ENCODE measurements at places on chromosomes 4 and X. TPM values are rescaled to one million over a fixed set of nuclear protein-coding genes. Genes with fewer than 3 reads are reported as not detected.

GRCh38 chr4:139523076-139523475 is 32.9 kb downstream of the SETD7 start:
- no peak for DNase-seq

DNA sequence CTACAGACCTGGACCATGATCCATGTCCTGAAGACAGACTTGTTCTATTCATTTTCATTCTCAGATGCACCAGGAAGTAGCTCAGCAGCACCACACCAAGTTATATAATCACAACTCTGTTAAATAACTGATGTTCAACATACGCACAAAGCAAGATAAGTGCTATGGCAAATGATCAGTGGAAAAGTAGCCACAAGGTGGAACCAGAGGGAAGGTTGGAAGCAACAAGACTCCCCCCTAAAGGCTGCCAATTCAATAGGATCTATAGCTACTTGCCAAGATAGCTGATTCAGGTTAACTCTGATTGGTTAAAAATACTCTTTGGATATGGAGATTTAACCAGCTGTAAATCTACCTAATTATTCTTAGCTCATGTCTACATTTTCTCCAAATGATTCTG is 23.7 kb upstream of the FAM47B start:
- DNase-seq, result peak; percentile 57

DNA sequence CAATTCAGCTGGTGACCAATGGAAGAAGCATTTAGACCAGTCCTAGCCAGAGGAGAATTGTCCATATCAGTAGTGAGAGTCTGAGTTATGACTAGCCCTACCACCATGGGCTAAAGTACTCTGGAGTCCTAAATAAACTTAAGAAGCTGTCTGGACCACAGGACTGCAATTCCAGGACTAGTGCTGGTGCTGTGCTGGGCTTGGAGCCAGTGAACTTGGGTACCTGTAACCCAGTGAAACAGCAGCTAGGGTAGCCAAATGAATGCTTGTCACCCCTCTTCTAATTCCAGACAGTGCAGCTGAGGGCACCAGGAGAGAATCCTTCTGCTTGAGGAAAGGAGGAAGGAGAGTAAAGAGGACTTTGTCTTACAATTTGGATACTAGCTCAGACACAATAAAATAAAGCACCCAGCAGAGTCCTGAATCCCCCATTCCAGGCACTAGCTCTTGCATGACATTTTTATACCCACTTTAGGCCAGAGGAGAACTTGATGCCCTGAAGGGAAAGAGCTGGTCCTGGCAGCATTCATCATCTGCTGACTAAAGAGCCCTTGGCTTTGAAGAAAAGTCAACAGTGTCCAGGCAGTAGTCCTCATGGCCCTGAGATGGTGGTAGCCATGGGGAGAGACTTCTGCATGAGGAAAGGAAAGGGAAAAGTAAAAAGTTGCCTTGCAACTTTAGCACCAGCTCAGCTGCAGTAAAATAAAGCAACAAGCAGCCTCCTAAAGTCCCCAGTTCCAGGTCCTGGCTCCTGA is 2675.7 kb downstream of the PCDH7 start:
- no peak for DNase-seq

ASMT gene
- total RNA-seq, result not detected

DNA sequence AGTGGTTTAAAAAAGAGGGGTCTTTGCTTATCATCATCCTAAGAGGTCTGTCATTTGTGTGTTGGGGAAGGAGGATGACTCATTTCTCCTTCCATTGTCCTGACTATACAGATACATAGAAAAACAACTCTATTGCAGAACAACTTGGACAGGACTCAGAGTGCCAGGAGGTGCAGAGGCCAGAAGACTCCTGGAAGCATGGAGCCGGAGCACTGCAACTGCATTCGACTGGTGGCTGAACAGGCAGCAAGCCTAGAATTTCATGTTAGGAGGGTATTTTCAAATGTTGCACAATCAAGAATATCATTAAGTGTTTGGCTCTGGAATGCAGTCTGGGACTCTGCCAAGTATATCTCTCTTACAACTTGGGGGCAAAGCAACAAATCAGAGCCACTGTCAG is 35.0 kb upstream of the MAML3 start:
- peak; percentile 10 for DNase-seq

DNA sequence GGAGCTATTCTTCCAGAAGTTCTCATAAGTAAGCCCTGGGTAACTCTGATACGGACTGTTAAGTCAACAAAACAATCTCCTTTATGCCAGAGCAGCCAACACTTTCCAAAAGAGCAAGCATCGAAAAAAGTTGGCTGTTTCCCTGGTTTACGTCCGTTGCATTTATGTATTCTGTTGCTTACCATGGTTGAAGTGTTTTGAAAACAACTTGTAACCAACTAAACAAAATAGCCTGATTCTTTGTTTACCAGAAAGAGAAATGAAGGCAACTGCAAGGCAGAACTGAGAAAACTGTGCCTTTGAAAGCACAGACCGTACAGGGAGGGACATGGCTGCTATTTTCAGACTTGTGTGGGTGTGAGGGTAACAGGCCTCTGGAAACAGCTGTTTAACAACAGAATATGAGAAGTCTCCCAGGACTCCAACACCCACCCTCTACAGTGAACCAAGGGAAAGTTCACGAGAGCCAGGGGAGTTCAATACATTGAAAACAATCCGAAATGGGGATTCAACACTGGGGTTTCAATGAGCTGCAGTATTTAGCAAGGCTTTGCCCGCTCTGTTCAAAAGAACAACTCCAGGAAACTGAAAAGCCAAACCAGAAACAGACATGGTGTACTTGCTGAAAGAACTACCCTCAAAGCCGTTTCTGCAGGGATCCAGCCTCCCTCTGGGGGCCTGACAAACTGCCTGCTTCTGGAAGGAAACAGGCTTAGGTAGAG is 95.8 kb upstream of the EGFL6 start:
- peak; percentile 69 for DNase-seq

ABCB7 gene
- total RNA-seq, result 15.5 TPM

GRCh38 chrX:103562801-103563200 is 22.5 kb upstream of the TCEAL4 start:
- peak; percentile 17 for DNase-seq

- peak; percentile 17 for DNase-seq
These were observed 132.5 kb upstream of the NHS start for GRCh38 chrX:17242470-17242869.

DNA sequence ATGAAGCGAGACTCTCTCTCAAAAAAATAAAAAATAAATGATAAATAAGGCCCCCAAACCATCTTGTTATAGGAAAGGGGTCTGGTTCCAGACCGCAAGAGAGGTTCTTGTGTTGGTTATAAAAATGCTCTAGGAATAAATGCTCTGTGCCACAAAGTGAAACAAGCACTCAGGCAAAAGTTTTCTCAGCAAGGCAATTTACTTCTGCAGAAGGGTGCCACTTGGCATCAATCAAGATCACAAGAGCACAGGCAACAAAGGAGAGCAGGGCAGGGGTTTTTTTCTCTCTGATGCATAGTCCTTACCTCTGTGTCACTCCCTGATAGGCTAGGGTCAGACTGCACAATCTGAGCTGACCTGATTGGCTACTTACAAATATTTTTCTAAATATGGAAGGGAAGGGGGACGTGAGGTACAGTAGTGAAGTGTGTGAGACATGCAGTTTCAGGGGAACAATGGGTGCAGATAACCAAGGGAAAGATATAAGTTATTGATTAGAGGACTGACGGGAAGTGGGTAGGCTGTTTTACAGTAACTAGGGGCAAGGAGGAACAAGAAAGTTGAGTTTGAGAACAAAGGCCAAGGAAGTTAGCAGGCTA is 29.8 kb upstream of the FUNDC1 start:
- DNase-seq, result no peak

DNA sequence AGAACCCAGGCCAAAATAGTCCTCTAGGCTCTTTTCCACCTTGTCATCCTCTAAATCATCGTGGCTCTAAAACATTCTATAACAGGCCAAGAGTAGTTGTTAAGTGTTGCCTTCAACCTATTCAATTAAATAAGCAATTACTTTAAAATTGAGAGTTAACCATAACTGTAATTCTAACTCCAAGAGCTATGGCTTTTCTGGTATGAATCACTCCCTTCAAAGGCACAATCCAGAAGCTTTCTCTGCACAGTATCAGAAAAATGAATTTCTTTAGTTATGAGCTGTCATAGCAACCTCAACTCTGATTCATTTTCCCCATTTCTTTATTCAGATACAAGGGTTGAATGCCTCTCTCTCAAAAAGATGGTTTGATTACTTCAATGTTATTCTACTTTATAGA is 21.7 kb downstream of the INPP4B start:
- DNase-seq, result peak; percentile 67

- DNase-seq, result peak; percentile 54
These were observed 752 bp downstream of the SEPTIN11 start for GRCh38 chr4:76950052-76950955.

- DNase-seq, result no peak
These were observed 41.7 kb downstream of the LIN54 start for GRCh38 chr4:82968972-82969371.

DNA sequence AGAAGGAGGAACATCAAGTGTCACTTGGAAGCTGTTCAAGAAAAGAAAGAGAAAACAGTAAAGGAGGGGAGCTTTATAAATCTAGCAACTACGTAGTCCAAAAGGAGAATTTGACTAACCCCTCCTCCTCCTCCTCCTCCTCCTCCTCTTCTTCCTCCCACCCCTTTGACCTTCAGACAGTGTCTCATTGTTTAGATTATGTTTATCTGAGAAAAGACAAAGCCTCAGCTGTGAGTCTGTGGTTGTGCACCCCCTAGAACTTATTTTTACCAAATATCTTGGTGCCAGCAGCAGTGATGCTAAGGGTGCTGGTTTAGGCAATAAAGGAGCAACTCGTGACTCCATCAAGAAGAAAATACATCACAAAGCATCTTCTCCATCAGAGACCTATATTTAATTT is 68.9 kb upstream of the BMP2K start:
- DNase-seq, result no peak

DNA sequence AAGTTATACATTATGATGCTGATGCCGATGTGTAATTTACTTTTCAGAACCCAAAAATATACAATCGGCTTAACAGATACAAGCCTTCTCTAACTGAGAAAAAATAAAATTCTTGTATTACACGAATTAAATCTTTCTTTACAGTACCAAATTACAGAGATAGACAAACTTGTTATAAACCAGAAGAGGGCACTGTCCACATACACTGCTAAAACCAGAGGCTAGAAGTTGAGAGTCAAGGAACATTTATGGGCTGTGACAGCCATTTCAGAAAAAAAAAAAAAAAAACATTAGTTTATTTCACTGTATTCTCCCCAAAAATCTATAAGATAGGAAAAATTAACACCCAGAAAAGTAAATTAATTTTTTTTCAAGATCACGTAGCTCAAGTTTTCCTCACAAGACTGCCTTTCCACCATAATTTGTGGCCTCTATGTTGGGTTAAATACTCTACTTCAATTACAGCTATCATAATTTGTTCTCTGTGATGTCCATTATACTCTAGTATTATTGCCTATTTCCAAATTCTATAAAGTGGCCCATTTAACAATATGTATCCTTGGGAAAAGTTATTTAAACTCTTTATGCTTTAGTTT is 12.0 kb downstream of the EREG start:
- peak; percentile 81 for DNase-seq

DNA sequence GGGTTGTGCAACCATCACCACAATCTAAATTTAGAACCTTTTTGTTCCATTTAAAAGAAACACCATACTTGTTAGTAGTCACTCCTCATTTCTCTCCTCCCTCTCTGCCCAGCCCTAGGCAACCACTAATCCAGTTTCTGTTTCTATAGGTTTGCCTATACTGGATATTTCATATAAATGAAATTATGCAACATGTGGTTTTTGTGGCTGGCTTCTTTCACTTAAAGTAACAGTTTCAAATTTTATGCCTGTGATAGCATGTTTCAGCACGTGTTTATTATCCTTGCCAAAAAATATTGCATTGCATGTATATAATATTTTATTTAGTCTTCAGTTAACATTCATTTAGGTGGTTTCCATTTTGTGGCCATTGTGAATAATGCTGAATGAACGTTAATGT is 437.6 kb downstream of the IL1RAPL1 start:
- no peak for DNase-seq

USP17L15 gene
- total RNA-seq, result not detected

DNA sequence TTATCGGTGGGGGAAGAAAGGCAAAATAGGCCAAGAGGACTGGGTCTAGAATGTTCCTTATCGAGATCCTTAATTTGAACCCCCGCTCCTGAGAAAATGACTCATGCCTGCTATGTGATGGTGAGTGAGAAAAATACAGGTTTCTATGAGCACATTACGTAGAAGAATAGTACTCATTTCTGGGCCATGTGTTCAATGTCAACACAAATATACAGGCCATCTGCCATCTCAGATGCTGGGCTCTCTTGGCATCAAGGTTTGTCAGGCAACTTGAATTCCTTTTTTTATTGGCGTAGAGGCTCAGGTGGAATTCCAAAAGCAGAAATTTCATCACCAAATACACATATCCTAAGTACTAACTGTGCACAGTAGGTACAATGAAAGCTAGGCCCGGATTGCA is 81.4 kb upstream of the TRIM2 start:
- DNase-seq, result no peak

All from LHCN-M2 (cell line).